Activated T-helper 1 cell treated with anti-CD3 and anti-CD28 coated beads, Interleukin-2, amount 50 U/mL, for 16 hours (primary cell): ENCODE measurements at places on chromosomes 1 and 21.

- no peak for DNase-seq
These were observed 22.5 kb upstream of the SIKE1 start for GRCh38 chr1:114803001-114803400.

DNA sequence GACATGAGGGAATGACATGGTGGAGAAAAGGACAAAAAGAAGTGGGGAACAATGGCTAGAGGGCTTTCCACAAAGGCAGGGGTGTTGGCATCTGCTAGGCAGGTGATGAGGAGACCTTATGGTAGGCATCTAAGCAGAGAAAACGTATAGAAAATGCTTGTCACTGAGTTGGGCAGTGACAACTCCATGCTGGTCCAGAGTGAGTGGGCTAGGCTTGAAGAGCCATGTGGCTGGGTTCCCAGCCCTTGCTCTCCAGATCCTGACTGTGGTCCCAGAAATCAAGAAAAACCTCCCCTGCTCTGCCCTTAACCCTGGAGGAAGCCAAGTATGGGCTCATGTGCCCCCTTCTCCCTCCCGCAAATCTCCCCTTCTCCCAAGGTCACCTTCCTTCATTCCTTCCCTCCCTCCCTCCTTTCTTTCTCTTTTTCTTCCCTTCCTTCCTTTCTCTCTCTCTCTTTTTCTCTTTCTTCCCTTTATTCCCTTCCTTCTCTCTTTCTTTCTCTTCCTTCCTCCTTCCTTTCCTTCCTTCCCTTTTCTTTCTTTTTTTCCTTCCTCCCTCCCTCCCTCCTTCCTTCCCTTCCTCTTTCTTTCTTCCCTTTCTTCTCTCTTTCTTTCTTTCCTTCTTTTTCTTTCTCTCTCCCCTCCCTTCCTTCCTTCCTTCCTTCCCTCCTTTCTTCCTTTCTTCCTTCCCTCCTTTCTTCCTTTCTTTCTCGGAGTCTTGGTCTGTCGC lies 102.8 kb downstream of the NAV1 start:
- no peak for DNase-seq

DNA sequence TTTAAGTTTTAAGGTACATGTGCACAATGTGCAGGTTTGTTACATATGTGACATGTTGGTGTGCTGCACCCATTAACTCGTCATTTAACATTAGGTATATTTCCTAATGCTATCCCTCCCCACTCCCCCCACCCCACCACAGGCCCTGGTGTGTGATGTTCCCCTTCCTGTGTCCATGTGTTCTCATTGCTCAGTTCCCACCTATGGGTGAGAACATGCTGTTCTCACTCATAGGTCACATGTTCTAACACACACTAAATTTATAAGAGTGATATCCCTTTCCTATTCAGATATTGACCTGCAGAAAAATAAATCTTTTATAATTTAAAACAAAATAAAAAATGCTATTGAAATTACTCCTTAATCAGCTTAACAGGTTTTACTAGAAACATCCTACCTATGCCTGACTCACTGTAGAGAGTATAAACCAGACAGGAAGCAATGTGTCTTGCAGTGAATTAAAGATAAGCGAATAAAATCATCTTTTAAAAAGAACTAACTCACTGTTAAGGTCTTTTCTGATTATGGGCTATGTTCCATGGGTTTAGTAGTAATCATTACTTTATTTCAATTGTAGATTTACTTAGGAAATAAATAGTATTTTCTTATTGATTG lies 82.0 kb upstream of the DPH5 start:
- DNase-seq = no peak

DNA sequence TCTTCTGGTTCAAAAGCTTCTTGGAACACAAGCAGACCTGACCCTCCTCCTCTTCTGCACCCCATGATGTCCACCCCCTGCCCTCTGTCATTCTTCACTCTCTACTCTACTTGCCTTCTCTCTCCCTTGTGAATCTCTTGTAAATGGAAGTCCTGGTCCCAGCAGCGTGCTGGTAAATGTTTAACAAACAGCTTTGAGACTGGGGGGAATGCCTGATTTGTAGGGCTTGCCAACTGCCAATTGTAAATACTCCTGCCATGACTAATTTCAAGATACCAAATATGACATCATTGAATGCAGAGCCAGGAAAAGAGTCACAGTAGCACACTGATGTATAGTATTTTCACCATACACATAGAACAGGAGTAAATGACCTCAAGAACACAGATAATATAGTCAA lies 40.9 kb upstream of the LRRN2 start:
- DNase-seq = no peak

DNA sequence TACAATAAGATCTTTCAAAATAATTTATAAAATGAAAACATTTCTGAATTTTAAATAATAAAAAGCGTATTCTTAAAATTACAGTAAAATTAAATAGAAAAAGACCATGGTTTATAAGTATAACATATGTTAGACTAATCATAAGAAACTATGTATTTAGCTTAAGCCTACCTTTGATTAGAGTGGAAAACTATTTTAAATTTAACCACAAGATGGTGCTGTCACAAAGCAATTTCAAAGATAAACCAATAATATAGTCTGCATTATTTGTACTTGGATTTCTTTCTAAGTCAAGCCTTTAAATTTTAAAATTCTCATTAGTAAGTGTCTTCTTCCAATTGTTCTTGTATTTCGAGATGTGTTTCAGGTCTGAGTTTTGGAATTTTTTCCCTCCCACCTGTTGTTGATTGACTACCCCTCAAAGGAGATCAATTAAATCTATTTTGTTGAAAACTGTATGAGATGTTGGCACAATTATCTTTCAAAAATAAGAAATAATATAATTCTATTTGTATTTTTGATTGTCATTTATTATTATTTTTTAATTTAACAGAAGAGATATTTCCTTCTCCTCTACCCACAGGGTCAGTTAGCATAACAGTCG lies 459.8 kb downstream of the KCNT2 start:
- DNase-seq = no peak

- DNase-seq = no peak
These were observed 46.9 kb upstream of the LIN9 start for GRCh38 chr1:226355669-226356551.

- no peak for DNase-seq
These were observed 31.6 kb downstream of the TTLL7 start for GRCh38 chr1:83967336-83967735.

- no peak for DNase-seq
These were observed 28.6 kb downstream of the AGPAT3 start for GRCh38 chr21:43893536-43894205.

DNA sequence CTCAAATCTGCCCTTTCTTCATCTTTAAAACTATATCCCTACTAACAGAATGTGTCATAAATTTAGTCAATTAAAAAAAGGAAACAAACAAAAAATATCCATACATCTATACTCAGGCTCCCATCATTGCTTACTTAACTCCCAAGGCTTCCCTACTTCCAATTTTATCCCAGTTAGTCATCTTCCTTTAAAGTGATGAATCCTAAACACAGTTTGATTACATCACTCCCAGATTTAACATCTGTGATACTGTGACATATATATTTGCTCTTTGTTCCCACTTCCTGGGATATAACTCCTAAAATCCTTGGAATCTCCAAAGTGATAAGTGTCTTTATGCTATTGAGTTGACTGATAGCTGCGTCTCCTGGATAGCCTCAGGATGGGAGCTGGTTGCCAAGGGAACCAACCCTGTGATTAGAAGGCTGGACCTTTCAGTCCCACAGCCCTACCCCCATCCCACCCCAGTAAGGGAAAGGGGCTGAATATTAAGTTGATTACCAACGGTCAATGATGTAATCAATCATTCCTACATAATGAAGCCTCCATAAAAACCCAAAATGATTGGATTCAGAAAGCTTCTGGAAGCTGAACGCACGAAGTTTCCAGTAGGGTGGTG lies 21.6 kb downstream of the GLMN start:
- DNase-seq = no peak

DNA sequence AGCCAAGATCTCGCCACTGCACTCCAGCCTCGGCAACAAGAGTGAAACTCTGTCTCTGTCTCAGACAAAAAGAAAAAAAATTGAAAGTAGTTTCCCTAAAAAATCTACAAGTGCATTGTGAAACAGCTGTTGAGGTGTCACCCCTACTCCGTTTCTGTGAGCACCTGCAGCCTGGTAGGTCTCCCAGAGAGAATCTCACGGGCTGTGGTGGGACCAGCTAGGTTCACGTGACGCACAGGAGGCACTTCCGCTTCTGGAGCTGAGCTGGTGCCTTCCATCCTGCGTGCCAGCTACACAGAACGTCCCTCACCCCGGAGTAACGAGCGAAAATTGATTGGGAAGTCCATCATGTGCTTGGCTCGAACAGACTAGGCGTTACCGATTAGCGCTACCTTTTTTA lies 66.8 kb downstream of the COL24A1 start:
- DNase-seq = no peak

DNA sequence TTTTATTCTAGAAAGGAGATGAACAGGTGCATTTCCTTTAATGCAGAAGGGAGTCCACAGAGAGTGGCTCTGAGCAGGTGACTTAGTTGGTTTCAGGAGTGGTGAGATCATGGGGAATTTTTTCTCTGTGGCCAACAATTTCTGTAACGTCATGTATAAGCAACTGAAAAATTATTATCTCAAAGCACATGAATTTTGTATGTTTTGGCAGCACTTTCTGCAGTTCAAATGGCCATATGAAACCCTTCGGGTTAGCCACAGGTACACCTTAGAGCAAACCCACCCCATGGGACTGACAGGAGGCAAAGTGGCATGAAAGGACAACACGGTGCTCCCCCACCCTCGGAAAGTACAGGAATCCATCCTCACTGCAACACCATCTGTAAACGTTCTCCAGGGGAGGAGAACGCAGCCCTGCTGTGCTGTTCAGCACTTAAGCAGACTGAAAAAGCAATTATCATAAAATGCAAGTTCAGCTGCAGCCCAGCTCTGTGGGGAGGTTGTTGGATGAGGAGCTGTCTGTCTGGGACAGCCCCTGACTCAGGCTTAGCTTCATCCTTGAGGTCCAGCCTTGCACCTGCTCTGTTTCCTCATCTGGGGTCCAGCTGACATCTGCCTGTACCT lies 55.8 kb upstream of the CLDN14 start:
- no peak for DNase-seq

DNA sequence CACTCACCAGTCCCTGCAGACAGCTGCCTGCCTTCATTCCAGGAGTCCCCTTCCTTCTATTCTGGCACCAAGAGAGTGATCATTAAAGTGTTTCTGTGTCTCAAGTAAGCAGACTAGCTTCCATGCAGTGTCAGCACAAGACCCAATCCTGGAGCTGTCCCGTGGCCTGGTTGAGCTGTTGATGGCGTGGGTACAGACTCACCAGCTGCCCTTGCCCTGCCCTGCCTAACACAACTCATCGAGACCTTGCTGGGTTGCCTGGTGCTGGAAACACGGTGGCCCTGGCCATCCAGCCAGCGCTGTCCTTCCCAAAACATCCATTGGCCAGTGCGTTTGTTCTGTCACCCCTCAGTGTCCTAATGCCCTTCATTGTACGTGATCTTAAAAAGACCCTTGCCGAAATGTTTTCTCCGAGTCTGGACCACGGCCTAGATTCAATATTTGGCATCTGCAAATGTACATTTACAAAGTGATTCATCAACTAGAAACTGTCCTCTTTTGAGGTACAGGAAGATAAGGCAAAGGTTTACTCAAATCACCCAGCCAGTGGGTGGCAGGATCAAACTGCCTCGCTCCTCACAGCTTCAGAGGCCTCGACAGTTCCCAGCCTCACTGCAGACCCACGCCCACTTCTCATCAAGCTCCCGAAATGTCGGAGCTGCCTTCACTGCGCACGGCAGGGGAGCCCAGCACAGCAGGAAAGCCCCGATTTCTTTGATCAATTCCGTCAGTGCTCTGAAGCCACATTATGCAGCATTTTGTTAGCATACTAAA lies 494.2 kb downstream of the KIF26B start:
- no peak for DNase-seq

GRCh38 chr1:160682983-160683865 lies 28.4 kb downstream of the CD48 start:
- DNase-seq = no peak

DNA sequence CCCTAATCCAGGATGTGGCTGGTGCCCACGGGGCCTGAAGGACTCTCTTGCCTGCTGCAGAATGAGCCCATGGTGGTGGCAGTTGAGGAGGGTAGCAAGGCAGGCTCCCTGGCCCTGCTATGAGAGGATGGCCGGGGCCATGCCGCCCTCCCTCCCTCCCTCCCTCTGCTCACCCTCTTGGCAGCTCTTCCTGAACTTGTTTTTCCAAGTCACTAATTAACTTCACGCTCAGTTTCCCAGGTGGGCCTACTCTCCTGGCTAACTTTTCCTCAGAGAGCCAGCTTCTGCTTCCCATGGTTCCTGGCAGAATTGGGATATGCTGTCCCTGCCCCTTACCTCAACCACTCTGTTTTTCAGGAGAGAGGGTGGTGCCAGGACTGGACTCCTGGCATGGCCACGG lies 10.2 kb downstream of the KCNC4 start:
- no peak for DNase-seq

DNA sequence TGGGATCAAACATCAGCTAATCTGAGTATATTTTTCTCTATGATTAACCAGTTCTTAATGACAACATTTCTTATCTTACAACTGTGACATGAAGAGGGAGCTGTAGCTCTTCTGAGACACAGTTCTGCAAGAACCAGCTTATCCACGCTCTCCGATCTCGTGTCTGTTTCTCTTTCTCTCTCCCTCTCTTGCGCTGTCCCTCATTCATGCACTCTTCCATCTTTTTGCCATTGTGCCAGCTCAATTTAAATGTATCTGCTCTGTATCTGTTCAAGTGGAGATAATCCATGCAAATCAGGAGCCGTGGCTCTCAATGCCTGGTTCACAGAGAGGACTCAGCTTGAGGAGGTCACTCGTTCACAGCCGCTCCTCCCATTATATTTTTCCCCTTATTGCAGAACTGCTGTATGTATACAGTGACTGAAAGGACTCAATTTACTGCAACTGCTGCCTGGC lies 494.7 kb upstream of the ADGRL2 start:
- DNase-seq = no peak

- no peak for DNase-seq
These were observed 65.2 kb upstream of the TINAGL1 start for GRCh38 chr1:31510853-31511789.

DNA sequence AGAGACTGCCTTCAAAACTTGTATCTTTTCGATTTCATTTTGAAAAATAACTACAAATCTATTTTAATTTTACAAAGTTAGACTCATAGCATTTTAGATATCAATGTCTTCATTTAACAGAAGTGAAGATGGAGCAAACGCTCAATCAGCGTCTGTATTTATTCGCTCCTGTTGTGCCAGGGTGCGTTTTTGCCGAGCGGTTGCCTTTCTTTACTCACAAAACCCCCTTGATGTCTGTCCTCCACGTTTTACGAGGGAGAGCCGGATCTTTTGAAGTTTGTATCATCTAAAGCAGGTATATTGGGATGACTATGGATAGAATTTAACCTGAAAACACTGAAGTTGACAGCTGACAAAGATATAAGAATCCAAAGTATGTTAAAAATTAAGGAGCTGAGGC lies 44.6 kb downstream of the MRPL39 start:
- no peak for DNase-seq

- DNase-seq = no peak
These were observed at the start of gene LEMD1 for GRCh38 chr1:205421798-205422197. Gene LEMD1 (minus strand): TSS chr1:205422056. CDS start chr1:205420536, 1,520 bp downstream.

DNA sequence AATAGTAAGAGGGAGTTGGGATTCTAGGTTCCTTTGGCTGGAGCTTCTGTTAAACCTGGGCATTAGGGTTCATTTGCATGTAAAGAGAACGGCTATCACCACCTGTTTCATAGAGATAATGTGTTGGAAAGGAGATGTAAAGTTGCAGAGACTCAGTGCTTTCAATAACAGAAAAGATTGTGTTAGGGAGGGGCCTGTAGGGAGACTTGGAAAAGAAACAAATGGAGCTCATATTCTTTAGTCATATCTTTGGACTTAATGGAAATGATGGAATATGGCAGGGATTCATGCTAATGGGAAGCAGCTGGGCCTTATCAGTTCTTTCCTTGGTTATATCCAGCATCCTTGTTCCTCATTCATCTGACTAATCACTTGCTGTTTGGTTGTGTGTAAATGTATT lies 144.9 kb downstream of the CD247 start:
- DNase-seq = no peak
